NCI-H1930 (cell line): ENCODE measurements at places on chromosomes 16 and 17.

- no peak for DNase-seq
Measured at GRCh38 chr16:52405441-52405840, 141.5 kb downstream of the TOX3 start.

- DNase-seq: no peak
Measured at GRCh38 chr16:29842732-29843346, 20.2 kb downstream of the CDIPT start.

DNA sequence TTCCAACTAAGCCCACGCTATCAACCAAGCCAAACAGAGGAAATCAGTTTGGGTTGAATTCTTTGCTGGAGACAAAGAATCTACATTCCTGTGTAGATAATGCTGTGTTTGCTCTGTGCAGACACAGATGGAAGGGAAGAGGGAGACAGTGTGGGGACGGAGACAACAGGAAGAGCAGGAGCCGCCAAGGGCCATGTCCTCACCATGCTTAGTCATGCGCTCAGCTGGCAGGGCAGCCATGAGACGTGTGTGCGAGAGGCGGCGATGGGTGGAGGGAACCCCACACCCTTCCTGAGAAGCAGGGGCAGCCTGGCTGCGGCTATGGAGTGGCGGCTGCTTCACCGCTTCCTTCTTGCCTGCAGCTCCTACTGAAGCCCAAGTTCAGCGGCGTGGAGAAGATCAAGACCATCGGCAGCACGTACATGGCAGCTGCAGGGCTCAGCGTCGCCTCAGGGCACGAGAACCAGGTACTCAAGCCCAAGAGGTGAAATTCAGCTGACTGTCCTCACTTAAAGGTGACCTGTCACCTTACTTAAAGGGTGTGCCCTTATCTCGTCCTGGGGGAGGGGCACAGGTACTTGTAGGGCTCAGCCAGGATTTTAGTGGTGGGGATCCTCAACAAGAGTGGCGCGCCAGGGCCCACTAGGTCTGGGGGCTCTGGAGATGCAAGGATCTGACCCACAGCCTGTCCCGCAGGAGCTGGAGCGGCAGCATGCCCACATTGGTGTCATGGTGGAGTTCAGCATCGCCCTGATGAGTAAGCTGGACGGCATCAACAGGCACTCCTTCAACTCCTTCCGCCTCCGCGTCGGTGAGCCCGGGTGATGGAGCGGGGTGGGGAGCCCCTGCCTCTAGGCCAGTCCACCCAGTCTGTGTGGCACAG is 47.5 kb downstream of the ADCY7 start:
- no peak for DNase-seq

DNA sequence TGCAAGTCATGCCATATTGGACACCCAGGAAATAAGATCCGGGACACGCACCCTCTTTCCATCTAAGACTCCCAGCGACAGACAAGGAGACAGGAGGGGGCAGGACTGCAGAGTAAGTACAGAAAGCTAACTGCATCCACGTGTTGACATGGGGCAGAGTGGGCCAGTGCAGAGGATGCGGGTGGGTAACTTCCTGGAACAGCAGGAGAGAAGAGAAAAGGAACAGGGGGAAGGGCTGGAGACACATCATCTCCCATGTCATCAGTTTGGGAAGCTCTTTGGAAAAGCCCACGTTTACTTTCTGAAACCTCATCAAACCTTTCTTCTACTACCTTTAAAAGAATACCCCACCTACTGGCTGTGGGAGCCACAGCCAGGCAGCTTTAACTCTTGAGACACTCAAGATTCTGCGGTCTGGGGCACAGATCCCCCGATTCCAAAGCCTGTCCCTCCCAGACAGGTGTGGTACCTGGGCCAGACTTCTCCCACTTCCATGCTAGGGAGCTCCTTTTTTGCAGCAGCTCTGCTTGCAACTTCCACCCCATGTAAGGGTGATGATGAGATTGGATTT is 273.5 kb upstream of the RPL38 start:
- no peak for DNase-seq
